Dermis microvascular lymphatic vessel endothelial cell (primary cell): ENCODE measurements at places on chromosomes 1 and 21.

DNA sequence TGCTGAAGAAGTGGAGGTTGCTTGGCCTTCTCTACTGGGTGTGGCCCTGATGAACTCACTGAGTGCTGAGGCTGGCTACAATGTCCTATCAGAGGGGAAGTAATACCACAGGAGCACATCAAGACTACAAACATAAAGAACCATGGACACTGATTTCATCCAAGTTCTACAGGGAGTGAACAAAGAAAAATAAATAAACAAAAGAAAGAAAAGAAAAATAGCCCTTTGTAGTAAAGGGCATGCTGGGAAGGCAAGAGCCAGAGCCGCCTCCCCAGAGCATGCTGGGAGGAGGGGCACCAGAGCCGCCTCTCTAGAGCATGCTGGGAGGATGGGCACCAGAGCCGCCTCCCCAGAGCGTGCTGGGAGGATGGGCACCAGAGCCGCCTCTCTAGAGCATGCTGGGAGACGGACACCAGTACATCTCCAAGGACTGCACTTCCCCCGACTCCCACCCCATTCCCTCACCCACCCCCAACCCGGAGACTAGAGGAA lies 65.9 kb downstream of the LAMC2 start:
- DNase-seq: no peak

- no peak for DNase-seq
These were observed 1.2 kb downstream of the LRIG2 start for GRCh38 chr1:113074237-113074636.

DNA sequence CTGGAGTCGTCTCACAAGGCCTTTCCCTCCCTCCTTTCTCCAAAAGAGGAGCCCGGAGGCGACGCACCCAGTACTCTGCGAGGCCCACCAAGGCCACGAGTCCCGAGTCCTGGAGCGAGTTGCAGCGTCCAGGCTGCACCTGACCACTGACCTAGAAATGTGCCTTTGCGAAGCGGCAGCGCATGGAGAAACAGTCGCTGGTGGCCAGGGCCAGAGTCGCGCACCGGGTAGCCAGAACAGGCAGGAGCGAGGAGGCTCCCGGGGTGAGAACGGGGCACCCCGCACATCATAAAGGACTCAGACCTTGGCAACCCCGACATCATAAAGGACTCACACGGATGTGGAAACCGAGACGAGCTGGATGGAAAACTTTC lies 318.4 kb downstream of the FAM72C start:
- no peak for DNase-seq

DNA sequence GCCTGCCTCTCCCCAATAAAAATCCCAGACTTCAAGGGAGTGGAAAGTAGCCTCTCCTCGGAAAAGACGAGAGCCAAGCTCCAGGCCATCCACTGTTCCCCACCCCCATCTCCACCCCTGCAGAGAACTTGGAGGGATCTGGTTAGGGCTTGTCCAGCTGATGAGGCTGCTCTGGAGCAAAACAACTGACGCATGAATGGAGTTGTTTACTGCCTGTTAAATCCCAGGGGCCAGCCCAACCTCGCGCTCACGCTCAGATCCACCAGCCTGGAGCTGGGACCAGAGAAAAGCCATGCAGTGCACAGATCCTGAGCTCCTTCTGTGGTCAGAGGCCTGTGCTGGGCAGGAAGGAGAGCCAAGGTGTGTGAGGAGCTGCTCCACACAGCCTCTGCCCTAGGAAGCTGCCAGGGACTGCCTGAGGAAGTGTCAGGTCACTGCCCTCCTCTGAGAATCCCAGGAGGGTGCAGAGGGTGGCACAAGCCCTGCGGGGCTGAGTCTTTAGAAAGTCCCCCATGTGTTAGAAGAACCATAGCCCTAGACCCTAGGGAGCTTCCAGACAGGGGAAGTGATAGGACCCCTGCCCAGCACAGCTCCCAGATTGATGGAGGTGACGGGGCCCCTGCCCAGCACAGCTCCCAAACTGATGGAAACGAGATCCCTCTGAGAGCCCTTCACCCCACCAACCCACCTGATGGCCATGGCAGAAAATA lies 109.0 kb upstream of the IPO9 start:
- DNase-seq: peak; percentile 68

GRCh38 chr1:109370712-109371340 lies 26.9 kb downstream of the SORT1 start:
- no peak for DNase-seq

DNA sequence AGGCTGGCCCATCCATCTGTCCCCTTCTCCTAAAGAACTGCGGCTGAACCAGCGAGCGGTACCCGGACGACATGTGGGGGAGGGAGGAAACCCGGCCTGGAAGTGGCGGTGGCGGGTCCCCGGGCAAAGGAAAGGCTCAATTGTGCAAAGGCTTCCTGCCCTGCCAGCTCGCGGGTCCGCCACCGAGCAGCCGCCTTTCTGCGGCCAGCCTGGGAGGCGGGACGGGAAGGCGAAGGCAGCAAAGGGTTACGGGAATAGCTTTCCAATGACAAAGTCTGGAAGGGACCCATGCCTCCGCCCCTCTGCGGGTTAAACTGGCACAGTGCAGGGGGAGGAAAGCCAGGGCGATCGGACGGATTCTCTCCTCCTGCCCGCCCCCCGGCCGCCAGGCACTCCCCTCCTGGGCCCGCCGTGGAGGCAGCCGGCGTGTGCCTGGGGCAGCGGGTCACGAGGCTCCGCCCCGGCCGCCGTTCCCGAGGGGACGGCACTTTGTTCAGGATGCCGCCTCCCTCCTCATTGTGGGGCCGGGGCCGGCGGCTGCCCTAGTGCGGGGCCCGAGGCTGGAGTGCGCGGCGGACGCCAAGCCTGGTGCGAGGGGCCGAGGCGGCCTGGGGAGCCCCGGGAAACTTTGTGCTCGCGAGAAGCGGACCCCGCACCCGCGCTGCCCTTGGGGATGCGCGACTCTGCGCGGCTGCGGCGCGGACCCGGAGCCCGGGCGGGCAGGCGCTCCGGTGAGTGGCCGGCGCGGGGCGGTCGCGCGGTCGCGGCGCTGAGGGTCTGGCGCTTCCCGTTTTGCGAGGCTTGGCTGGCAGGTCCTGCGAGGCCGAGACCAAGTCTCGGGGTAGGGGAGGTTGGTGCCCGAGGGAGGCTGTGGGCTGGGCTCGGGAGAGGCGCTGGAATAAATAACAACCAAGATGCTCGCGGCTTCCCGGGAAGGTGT lies at the start of gene NAV1:
Gene NAV1 (plus strand): TSS at position 516 of the 940 bp plus-strand sequence. CDS start 83,758 bp downstream, outside the sequence.
- no peak for DNase-seq

GRCh38 chr1:92838519-92838918 lies 6.7 kb downstream of the RPL5 start:
- DNase-seq: no peak

GRCh38 chr1:56908619-56909221 lies 54.1 kb downstream of the C8A start:
- DNase-seq: no peak

DNA sequence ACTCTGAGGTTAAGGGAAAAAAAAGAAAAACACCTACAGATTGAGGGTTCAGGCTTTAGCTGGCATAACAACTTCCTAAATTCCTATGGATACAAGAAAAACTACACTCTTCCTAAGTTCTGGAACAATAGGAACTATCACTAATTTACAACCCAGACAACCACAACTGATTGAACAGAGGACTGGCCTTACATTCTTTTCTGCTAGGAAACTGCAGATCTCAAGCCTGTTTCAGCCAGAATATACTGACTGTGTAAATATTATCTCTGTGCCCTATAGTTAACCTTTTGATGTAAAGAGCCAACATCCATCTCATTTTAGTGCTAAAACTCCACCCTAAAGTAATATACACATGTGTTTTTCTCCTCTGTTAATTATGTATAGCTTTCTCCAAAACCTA lies 1186.5 kb upstream of the TMPRSS15 start:
- no peak for DNase-seq

- no peak for DNase-seq
These were observed 10.4 kb downstream of the SLC30A10 start for GRCh38 chr1:219917851-219918466.

- DNase-seq: peak; percentile 90
These were observed at the start of gene EPHA2 for GRCh38 chr1:16155537-16156410. Gene EPHA2 (minus strand): TSS chr1:16156069. CDS start chr1:16155932, 137 bp downstream.

DNA sequence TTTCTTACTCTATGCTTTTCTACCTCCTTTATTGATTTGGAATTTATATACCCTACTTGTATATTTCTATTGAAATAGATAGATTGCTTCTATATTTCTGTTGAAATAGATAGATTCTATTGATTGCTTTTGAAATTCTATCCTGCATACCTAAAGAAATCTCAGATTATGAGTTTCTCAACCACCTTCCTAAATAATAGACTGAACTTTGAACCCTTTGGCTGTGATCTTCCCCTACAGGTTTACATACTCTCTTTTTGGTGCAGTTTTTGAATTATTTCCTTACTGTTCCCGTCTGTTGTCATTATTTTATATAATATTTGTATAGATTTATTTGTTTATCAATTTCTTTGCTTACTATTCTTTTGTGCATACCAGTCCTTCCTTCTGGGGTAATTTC lies 20.4 kb upstream of the CSF3R start:
- no peak for DNase-seq

DNA sequence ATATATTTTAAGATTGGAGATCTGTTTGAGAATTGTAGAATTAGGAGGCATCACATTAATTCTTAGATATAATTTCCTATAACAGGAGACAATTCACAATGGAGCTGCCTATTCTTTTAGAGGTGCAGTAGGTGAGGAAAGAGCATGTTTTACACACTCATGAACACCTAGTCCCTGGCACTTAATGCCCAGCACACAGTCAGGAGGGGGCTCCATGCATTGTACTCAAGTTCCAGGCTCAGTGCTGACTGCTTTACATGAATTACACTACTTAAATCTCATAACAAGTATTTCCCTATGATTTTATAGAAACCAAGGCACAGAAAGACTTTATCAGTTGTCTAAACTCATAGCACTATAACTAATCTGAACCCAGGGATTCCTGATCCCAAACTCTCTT lies 360 bp upstream of the GBP3 start:
- no peak for DNase-seq

DNA sequence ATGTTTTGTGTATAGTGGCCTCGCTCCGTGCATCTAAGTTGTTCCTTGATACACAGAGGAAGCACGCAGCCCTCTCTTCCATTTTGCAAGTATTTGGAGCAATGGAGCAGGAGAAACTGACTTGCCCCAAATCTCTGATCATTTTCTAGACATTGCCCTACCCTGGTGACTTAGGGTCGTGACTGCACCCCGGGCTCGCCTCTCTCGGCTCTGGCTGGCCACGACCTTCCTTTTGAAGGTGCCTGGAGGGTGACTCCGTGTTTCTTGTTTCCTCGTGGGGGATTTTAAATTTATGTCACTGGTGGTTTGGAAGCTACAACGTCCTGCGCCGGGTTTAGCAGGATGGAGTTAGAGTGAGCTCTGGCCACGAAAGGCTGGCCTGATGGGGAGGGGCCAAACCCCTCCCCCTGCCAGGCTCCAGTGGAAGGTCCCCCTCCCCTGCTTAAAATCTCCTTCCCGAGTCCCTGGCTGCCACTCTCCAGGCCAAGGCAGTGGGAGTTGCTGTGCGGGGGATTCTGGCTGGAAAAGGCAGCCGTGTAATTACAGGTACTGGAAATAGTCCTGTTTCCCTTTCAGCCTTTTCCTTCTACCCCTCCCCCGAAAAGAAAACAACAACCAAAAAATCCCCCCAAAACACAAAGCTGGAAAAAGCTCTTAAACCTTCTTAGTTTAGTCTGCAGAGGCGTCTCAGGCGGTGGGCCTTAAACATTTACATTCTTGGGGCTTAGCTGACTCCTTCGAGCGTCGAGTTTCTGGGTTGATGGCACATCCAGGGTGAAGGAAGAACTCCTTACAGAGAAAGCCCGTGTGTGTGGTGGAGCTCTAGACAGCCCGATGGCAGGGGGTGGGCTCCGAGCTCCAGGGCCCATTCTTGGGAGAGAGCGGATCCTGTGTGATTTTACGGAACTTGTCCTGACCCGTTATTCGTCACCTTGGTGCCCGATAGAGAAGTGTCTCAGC lies 28.1 kb downstream of the SPSB1 start:
- DNase-seq: no peak

- peak; percentile 72 for DNase-seq
These were observed 90.9 kb upstream of the PGD start for GRCh38 chr1:10308001-10308400.

DNA sequence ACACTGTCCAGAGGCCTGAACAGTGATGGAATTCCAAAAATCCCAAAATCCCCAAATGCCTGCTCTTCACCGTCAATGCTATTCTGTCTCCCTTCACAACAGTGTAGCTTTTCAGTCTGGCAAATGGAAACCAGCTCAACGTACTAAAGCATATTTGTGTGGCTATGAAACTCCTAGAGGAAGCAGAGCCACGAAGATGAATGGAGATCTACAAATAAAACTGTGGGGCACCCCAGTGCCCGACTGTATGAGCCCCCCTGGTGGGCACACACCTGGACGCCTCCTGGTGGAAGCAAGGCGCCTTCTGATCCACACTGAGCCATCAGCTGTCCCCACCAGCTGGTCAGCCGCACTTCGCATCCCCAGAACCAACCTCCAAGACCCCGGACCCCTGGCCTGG lies 129.1 kb upstream of the SOD1 start:
- DNase-seq: no peak

DNA sequence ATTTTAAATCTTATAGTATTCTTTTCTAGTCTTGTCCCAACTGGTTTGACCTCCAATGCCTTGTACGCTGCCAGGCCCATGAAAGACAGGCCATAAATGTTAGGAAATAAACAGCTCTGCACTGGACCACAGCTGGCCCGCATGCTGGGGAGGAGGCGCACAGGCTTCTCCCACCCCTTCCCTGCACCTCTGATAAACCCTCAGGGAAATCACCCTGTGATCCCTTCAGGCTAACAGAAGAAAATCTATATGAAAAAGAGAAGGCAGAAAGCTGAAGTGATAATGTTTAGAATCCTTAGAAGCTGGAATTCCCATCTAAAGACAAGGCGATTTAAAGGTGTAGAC lies 41.5 kb downstream of the COLGALT2 start:
- DNase-seq: no peak

GRCh38 chr1:210922666-210923065 lies 211.3 kb downstream of the KCNH1 start:
- no peak for DNase-seq

- no peak for DNase-seq
These were observed 22.8 kb downstream of the LCE3E start for GRCh38 chr1:152543820-152544219.
